ENCODE measurements at places on chromosomes 16 and 17.

DNA sequence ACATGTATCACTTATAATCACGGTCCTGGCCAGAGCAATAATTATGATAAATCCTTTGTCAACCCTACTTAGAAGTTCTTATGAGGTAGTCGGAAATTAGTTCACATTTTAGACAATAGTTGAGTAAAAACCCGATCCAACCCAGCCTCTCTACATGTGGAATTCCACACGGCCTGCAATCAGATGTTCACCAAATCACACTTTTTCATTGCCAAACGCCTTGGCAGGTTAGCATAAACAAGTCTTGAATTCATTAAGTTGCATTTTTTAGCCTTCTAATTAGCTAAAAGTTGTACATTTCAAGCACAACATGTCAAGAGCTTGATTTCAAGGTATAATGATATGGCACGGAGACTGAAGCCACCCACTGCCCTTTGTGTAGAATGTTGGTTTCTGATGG, 65.3 kb downstream of the FOXL1 start:
- DNase-seq = no peak

- no peak for DNase-seq
Measured at GRCh38 chr17:44602390-44602789, 45.1 kb downstream of the FZD2 start.

DNA sequence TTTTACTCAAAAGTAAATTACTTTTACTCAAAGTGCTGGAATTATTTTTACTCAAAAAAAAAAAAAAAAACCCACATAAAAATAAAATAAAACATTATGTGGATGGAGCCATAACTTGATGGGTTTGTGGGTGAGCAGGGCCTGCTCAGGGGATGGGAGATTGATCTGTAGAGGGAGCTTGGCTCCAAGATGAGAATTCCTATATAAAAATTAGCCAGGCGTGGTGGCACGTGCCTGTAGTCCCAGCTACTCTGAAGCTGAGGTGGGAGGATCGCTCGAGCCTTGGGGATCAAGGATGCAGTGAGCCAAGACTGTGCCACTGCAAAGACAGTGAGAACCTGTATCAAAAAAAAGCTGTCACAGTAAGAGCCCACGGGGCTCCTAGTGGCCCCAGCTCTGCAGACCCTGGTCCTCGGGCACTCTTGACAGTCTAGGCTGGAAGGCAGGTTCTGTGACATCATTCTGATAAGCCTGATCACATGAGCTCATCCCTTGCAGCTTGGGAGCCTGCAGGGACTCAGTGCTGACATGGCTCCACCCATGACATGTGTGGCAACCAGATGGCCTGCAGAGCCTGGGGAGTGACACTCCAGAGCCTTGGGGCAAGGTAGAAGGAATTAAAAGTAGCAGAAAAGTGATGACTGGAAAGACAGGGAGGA, 42.5 kb downstream of the ST3GAL2 start:
- DNase-seq = no peak

- DNase-seq = no peak
Measured at GRCh38 chr17:13003454-13003851, 14.4 kb downstream of the ELAC2 start.

GRCh38 chr17:41785091-41785858, 1.2 kb downstream of the JUP start:
- peak; percentile 50 for DNase-seq

DNA sequence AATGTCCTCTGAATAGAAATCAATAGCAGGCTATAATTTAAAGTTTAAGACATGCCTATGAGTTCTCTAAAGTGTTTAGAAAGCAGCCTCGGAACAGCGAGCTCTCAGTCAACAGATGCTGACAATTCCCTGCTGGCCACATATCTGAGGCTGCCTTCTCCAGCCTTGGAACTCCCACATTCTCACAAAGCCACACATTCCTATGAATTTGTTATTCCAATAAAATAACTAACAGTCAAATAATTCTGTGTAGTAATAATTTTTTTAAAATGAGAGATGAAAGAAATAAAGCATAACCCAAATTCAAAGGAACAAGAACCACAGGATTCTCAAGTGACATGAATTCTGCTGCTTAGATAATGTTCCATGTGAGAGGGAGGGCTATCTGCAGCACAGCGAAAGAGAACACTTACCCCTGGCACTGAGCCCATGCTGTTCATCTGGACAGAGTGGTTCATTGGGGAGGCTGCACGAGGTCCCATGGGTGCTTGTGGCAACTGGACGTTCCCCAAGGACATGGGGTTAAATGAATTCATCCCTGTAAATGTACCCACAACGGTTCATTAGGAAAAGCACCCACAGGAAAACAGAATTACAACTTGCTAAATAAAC, 56.9 kb upstream of the TRAP1 start:
- no peak for DNase-seq

All from naive B cell (primary cell).